ENCODE measurements at places on chromosomes 3 and 15. TPM values are rescaled to one million over a fixed set of nuclear protein-coding genes. Genes with fewer than 3 reads are reported as not detected.

DNA sequence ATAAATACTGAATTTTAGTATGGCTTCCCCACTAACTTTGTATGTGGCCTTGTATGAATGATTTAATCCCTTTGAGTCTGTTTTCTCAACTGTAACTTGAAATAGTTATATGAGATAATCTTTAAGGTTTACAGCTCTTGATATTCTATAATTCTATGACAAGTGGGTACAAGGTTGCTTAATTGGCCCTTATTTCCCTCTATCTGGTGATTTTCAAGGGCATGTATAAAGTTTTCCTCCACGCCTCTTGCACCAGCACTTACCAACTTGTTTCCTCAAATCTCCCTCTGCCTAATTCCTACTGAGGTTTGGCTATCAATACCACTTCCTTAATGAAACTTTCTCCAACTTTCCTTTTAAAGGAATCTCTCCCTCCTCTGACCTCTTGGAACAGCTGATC, 112.9 kb downstream of the ISL2 start:
- DNase-seq = no peak

DNA sequence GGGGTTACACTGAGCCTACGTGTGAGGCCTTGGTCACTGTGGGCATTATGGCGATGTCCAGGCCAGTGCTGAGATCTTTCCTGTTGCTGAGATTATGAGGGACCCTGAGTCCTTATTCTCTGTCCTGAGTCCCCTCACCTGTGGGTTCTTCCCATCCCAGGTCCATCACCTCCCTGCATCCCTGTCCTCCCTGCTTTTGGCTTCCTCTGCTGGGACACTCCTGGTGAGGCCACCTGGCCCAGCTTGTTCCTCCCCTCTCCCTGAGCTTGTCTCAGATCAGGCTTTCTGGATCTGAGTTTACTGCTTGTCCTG, 36.1 kb downstream of the AMOTL2 start:
- no peak for DNase-seq

GRCh38 chr3:29381595-29381994, 100.7 kb downstream of the RBMS3 start:
- DNase-seq = no peak

GRCh38 chr15:27449941-27450340, 479.0 kb downstream of the GABRG3 start:
- no peak for DNase-seq

DNA sequence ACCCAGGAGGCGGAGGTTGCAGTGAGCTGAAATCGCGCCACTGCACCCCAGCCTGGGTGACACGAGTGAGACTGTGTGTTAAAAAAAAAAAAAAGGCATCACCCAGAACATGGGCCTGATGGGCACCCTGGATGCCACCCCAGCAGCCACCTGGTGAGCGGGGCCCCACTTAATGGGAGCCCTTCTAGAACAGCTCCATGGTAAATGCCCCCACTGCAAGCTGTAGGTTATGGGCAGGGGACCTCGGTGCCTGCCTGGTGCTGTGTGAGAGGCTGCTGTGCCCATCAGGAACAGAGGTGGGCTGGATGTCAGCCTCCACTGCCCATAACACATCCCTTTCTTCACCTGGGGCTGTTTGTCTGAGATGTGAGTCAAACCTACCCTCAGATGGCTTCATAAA, 156.2 kb upstream of the MEF2A start:
- no peak for DNase-seq

DNA sequence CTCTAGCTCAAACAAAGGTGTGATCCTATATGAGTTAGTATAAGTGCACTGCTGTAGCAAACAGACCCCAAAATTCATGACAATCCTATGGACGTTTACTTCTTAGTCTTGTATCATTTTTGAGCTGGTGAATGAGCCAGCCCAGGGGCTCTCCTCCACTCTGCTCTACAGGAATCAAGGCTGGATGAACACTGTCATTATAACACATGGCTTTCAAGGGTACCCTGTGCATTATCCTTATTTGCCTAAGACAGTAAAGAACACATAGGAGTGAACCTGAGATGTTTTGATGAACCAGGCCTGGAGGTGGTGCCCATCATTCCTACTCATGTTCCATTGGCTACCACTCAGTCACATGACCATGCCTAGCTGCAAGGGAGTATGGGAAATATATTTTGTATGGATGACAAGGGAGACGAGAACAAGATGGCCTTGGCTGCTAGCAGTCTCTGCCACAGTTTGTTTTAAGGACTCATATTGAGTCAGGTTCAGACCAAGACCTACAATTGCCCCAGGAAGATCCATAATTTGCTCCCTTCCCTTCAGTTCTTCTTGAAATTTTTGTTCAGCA, 107.4 kb upstream of the HES1 start:
- DNase-seq = no peak

GRCh38 chr15:31461911-31462480, 135.4 kb downstream of the KLF13 start:
- DNase-seq = no peak

GRCh38 chr3:28134792-28135375, 106.5 kb upstream of the CMC1 start:
- no peak for DNase-seq

GRCh38 chr3:107404727-107405469, 27.7 kb downstream of the CCDC54 start:
- no peak for DNase-seq

- DNase-seq = peak; percentile 79
Observed at GRCh38 chr3:184757022-184757651, 45.3 kb upstream of the MAGEF1 start.

- peak; percentile 24 for DNase-seq
Observed at GRCh38 chr3:41960826-41961750, 815 bp downstream of the ULK4 start.

DNA sequence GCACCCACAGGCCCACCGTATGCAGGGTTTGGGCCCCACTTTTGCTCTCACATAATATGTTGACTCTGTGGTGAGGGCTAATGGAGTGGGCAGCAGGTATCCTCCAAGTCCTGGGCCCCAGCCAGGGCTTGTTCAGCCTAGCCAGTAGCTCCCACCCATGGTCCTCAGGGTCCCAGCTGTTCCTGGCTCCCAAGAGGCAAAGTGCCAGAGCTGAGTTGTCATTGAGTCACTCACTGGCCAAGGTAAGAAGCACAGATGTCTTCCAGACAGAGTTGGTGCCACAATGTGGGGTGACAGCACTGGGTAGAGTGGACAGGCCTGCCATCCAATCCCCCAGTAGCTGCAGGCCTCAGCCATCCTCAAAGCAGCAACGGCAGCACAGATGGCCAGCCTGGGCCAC, 4.3 kb downstream of the SHF start:
- DNase-seq = no peak

DNA sequence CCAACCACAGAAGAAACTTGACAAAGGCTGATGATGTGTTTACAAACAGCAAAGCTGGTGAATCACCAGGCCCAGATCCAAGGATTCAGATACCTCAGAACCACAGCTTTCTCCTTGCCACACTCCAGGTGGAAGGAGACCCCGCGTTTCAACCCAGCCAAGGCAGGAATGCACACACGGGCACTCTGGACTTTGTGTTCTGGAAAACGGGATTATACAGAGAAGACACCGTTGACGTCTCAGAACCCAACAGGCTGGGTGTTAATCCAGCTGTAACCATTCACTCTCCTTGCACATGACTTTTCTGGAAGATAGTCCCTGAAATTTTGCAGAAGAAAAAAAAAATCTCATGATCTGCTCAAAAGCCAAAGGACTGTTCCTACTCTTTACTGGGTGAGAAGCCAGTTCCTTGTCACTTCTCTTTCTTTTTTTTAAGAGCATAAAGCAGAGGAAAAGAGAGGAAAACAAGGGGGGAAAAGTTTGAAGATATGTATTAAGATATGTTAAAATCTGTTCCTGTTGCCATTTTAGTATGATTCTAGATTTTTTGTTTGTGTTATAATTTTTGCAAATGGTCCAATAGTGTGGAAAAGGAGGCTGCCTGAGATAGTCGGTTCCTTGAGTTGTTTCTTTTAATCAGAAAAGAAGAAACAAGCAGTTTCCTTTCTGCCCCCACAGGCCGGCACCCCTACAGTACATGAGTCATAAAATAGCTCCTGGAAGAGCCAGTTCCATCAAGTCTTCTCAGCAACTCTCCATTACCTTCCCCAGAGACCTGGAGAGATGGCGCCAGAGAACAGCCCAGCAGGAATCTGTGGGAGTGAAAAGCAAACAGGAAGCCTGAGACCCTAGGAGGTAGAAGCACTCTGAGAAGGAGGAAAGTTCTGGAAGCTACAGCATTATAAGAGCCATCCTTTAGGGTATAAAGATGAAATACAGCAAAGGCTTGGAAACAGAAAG, 73.1 kb downstream of the RORA start:
- DNase-seq = peak; percentile 25

GRCh38 chr15:99762288-99762687, 29.1 kb upstream of the LYSMD4 start:
- no peak for DNase-seq

DNA sequence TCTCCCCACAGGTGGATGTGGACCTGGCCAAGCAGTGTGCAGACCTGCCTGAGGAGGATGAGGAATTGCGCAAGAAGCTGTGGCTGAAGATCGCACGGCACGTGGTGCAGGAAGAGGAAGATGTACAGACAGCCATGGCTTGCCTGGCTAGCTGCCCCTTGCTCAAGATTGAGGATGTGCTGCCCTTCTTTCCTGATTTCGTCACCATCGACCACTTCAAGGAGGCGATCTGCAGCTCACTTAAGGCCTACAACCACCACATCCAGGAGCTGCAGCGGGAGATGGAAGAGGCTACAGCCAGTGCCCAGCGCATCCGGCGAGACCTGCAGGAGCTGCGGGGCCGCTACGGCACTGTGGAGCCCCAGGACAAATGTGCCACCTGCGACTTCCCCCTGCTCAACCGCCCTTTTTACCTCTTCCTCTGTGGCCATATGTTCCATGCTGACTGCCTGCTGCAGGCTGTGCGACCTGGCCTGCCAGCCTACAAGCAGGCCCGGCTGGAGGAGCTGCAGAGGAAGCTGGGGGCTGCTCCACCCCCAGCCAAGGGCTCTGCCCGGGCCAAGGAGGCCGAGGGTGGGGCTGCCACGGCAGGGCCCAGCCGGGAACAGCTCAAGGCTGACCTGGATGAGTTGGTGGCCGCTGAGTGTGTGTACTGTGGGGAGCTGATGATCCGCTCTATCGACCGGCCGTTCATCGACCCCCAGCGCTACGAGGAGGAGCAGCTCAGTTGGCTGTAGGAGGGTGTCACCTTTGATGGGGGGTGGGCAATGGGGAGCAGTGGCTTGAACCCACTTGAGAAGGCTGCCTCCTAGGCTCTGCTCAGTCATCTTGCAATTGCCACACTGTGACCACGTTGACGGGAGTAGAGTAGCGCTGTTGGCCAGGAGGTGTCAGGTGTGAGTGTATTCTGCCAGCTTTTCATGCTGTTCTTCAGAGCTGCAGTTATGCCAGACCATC, 8.6 kb downstream of the VPS18 start:
- DNase-seq = no peak

DNA sequence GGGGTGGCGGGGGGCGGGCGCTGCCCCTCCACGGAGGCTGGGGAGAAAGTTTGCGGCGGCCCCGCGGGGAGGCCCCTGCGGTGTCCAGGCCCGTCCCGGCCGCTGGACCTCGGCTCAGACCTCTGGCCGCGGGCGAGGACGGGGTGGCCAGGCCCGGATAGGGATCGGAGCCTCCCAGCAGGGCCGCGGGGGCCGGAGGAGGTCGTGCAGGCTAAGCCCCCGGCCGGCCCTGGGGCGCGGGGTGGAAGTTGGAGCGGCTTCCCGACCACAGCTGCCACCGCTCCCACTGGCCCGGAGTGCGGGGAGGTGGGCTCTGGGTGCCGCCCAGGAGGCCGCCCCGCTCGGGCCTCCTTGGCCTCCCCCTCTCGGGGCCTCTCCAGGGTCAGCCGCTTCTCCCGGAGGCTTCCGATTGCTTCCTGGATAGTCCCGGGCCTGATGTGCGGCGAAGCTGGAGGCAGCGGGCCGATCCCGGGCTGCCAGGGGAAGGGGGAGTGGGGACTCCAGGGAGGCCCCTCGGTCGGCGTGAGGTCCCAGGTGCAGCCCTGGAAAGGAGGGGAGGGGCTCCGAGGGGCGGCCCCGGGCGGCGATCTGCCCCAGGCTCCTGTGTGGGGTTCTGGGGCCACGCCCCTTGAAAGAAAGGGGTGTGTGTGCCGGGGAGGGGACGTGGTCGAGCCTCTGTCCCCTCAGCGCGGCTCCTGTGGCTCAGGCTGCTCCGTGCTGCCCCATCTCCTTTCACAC, 907 bp downstream of the PLXNA1 start:
- DNase-seq = peak; percentile 30

GRCh38 chr3:13025778-13026518, 47.3 kb downstream of the IQSEC1 start:
- DNase-seq = no peak

DNA sequence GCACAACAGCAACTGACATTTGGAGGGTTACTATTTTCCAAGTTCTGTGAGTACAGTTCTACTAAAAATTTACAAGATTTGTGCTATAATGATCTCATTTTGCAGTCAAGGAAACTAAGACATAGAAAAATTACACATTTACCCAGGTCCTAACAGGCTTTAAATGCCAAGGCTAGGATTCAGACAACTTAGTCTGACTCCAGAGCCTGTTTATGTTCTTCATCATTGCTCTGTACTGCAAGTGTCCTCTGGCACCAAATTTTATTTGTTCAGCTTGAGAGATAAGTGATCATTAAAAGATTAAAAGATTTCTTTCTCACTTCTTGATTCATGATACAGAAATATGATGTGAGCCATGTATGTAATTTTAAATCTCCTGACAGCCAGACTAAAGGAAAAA, 290.8 kb downstream of the UBE2E2 start:
- DNase-seq = no peak

DNA sequence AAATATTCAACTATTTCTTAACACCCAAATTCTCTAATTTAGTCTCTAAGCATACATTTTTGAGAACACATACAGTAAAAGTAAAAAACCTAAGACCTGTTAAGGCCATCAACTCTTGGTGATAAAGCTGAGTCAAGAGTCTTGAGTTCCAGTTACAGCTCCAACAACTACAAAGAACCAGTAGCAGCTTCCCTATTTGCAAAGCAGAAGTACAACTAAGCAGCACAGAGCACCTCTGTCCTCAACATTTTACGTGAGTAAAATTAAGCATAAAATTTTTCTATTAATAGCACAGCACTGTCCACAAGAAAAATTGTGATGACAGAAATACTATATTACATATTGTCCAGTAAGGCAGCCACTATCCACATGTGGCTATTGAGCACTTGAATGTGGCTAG, 4.4 kb downstream of the PCOLCE2 start:
- no peak for DNase-seq

GRCh38 chr15:72536506-72536905, 62.4 kb downstream of the ARIH1 start:
- no peak for DNase-seq

- no peak for DNase-seq
Observed at GRCh38 chr3:149575961-149576564, 81.8 kb downstream of the WWTR1 start.

- DNase-seq = no peak
Observed at GRCh38 chr15:63896336-63897115, 62.8 kb upstream of the HERC1 start.

GRCh38 chr3:143207338-143207961, 87.9 kb downstream of the CHST2 start:
- no peak for DNase-seq

RPS27L gene
- total RNA-seq = 125 TPM

ZBTB20 gene
- 44.1 TPM for total RNA-seq

LRRIQ4 gene
- 0.24 TPM for total RNA-seq

ANKRD63 gene
- 0.26 TPM for total RNA-seq

CADM2 gene
- 2.0 TPM for total RNA-seq

HRG gene
- not detected for total RNA-seq

NANOGP8 gene
- total RNA-seq = not detected

ABHD14A gene
- total RNA-seq = 19.3 TPM

UCN2 gene
- not detected for total RNA-seq

COMMD2 gene
- 21.0 TPM for total RNA-seq

LDHAL6B gene
- not detected for total RNA-seq
